ENCODE measurements at places on chromosomes 7 and 10.
A peak's percentile ranks its signal among the peaks of the same experiment; 100 is the strongest.

- no peak for DNase-seq
Measured at GRCh38 chr7:85529831-85530230, 343.0 kb upstream of the SEMA3D start.

DNA sequence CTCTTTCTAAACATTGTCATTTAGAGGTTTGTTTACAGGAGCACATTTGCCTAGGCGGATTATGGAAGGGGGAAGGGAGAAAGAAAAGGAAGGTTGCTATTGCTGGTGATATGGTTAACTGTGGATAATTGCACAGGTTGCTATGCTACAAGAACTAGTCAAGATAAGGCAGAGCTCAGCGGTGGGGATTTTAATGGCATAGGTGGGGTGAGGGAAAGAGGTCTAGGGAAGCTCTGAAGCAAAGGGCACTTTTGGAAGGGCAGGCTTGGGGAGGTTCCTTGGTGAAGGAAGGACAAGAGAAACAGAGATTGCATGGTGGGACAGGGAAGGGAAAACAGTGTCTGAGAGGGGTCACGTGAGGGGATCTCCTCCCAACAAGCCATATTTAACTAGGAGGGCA is 19.5 kb downstream of the HYAL4 start:
- no peak for DNase-seq

- DNase-seq = no peak
Measured at GRCh38 chr7:128417071-128417470, 7.3 kb upstream of the IMPDH1 start.

DNA sequence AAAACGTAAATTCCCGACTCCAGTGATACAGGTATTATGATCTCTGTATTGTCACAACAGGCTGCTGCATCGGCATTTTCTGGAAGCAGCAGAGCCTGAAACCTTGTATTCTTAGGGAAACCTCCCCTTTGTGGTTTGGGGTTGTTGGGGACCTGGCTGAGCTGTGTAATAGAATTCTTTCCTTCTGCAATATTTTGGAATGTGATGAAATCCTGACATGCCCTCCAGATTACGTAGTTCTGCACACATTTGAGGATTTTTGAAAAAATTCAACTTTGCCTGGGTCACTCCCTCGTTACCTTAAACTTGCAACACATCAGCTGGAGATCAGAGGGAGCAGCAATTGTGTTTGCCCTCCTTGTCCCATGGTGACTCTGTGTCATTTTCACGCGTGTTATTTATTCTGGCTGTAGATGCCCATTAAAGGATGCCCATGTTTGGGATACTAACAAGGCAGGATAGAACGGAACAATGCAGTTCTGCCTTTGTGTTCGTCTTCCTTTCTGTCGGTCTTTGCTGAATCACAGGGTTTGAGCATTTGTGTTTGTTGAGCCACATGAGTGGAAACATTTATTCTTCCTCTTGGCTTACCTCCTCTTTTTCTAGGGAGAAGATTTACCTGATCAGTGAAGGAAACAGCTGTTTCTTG is 181.7 kb downstream of the TCF7L2 start:
- DNase-seq = peak; percentile 12

GRCh38 chr10:90945491-90946070 is 24.7 kb upstream of the ANKRD1 start:
- DNase-seq = no peak

DNA sequence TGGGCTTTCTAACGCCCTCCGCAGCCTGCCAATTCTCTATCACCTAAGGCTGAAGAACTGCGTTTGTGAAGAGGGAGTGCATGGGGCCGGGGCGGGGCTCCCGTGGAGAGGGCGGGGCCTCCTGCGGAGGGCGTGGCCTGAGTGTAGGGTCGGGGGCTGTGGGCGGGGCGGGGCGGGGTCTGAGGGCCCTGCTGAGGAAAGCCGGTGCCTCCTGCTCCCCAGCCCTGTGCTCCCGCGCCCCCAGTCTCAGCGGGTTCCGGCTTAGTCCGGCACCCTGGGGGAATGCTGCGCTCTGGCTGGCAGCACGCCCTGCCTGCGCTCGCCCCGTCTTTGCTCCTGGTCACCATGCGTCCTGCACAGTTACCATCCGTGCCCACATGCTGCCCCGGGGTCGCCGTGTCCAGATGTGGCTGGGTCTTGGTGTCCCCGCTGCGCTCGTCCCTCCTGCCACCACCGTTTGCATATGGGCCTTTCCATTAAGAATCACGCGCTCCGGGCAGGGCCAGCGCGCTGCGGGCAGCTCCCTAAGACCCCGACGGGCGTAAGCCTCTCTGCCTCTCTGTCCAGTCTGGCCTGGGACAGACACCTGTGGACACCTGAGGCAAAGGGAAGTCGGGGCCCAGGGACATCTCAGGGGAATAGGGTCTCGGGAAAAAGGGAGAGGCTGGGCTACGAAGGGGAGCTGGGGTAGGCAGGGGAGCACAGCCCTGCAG is 144.0 kb upstream of the RET start:
- no peak for DNase-seq

DNA sequence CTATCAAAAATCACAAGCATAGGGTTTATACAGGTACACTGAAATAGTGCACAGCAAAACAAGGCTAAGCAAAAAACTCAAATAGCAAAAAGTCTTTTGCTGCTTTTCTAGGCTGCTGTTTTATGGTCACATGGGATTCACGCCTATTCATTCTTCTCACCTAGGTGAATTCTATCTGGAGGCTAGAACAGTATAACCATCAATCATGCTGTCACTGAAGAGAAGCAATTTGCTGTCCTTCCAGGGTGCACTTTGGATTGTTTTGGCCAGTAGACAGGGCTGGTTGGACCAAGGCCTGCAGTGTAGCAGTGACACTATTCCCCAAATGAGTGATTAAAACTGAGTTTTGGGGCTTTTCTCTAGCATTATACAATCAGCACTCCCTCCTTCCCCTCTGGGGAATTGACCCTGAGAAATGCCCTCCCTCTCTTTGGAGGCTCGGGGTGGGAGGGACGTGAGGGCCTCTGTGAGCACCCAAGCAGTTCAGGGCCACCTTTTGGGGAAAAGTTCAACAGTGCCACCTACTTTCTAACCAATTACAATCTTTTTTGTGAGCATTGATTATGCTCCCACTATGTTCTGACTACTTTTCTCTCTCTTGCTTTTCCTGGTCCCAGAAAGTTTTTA is 16.2 kb upstream of the SND1 start:
- no peak for DNase-seq

All from H54 (cell line).